ENCODE measurements at places on chromosomes 3 and 15.

DNA sequence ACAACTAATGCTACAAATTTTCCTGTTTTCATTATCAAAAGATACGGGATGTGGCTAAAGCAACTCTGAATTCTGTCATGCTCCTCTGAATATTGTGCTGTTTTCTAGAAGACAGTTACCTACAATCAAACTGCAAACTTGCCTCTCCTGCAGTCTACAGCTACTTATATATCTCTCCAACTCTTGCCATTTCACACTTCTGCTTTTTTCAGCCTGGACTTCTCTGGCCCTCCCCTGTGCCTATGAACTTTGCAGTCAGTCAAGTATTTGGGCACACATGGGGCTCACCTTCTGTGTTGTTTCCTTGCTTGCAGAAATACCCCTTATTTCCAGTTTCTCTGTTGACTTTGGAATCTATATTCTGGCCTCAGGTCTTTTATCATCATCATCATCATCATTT lies 575.6 kb downstream of the GRM7 start:
- no peaks in the 10 kb centered on the region for H3K27me3 ChIP-seq
- H3K36me3 ChIP-seq: no peaks in the 10 kb centered on the region
- H3K4me3 ChIP-seq: no peak overlapping the region
- no peak for DNase-seq

DNA sequence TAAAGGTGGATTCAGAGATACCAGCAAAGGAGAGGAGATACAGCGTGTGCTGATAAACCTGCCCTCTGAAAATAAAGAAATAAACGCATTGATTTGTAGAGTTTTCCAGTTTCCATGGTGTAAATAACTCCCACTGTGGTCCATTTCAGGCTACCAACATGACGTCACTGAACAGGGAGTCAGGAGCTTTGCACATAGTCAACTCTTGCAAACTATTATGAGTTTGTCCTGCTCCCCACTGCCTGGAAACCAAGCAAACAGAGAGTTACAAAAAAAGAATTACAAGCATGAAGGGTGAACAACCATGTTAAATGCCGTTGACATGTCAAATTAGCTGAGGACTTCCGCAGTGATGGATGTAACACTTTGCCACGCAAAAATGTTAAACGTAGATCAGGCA lies 70.4 kb upstream of the GATA2 start:
- H3K27me3 ChIP-seq: peaks cover 65% of the 10 kb centered on the region
- H3K4me1 ChIP-seq: no peaks in the 10 kb centered on the region
- no peak overlapping the region for H3K27ac ChIP-seq
- no peak overlapping the region for H3K4me3 ChIP-seq
- no peaks in the 10 kb centered on the region for H3K36me3 ChIP-seq

DNA sequence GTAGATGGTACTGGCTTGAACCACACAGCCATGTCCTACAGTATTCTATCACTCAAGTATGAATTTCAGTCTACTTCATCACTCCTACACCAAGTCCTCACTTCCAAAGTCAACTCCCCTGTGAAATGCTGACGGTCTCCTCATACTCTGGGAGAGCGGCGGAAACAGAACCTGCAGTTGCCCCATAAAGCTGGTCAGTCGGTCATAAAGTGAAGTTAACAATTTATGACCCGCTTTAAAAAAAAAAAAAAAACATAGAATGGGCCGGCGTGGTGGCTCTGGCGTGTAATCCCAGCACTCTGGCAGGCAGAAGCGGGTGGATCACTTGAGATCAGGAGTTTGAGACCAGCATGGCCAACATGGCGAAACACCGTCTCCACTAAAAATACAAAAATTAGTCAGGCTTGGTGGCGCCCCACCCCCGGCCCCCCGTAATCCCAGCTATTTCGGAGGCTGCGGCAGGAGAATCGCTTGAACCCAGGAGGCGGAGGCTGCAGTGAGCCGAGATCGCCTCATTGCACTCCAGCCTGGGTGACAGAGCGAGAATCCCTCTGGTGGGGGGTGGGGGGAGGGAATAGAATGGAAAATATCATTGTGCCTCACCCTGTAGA lies 2.1 kb downstream of the TRANK1 start:
- H3K27me3 ChIP-seq: no peaks in the 10 kb centered on the region
- no peak overlapping the region for H3K4me3 ChIP-seq
- no peak overlapping the region for H3K27ac ChIP-seq
- no peaks in the 10 kb centered on the region for H3K4me1 ChIP-seq
- no peaks in the 10 kb centered on the region for H3K36me3 ChIP-seq

GRCh38 chr3:29890801-29891200 lies 609.9 kb downstream of the RBMS3 start:
- peaks cover 10% of the 10 kb centered on the region for H3K4me1 ChIP-seq
- H3K27ac ChIP-seq: no peak overlapping the region
- no peak for DNase-seq
- H3K4me3 ChIP-seq: no peak overlapping the region
- no peaks in the 10 kb centered on the region for H3K27me3 ChIP-seq
- peaks cover 9% of the 10 kb centered on the region for H3K36me3 ChIP-seq

GRCh38 chr3:151446002-151446340 lies 14.9 kb downstream of the IGSF10 start:
- no peak for DNase-seq
- no peak overlapping the region for H3K27ac ChIP-seq
- peaks cover 20% of the 10 kb centered on the region for H3K27me3 ChIP-seq
- H3K4me3 ChIP-seq: no peak overlapping the region

- H3K4me1 ChIP-seq: peaks cover 12% of the 10 kb centered on the region
- peaks cover 6% of the 10 kb centered on the region for H3K36me3 ChIP-seq
- no peak overlapping the region for H3K4me3 ChIP-seq
- H3K27ac ChIP-seq: no peak overlapping the region
These were observed 303.1 kb downstream of the RPLP1 start for GRCh38 chr15:69755551-69756310.

DNA sequence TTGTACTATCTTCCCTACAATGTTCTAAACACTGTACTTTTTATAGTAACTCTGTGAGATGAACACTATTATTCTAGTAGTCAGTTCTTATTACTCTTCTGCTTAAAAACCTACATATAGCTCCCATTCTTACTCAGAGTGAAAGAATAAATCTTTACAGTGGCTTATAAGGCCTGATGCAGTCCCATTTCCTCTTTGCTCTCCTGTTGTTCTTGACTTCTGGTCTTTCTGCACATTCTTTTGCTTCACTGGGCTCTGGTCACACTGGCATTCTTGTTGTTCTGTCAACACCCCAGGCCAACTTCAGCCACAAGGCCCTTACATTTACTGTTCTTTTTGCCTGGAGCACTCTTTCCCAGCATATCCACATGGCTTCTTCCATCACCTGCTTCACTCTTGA lies 58.2 kb upstream of the TP63 start:
- peak overlapping the region; percentile 63 for H3K27ac ChIP-seq
- no peak overlapping the region for H3K4me3 ChIP-seq
- no peak for DNase-seq
- peaks cover 18% of the 10 kb centered on the region for H3K4me1 ChIP-seq

- no peak overlapping the region for H3K4me3 ChIP-seq
- H3K27me3 ChIP-seq: no peaks in the 10 kb centered on the region
- H3K4me1 ChIP-seq: no peaks in the 10 kb centered on the region
- no peak overlapping the region for H3K27ac ChIP-seq
- no peak for DNase-seq
These were observed 222.0 kb downstream of the MCTP2 start for GRCh38 chr15:94453227-94453988.

DNA sequence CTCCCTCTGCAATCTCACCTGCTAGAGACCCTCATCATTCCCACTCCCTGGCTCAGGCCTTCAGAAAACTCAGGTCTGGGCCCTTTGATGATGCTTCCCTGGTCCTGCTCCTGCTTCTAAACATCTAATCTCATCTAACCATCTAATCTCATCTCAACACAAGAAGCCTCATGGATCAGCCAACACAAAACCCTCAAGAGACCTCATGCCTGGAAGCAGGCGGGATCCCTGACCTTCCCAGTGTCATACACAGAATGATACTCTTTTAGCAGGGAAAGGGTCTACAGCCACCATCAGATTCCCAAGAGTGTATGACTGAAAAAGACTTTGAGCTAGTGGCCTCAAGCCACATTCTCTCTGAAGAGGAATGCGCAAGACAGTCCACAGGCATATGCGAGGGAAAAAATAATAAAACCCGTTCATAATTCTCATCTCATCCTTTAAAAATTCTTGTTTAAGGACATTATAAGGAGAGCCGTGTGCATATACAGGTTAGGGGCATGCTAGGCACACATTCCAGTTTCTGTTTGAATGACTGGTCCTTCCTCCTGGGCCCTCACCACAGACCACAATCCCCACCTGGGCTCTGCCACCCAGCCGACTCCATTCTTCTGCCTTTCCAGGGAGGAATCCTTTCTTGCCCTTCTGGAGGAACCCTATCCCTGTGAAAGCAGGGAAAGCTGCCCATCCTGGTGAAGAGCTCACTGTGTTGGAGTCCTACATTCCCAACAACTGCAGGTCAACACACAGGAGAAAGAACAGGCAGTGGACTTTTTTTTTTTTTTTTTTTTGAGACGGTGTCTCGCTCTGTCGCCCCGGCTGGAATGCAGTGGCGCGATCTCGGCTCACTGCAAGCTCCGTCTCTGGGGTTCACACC lies 2.2 kb downstream of the ZXDC start:
- peak; percentile 5 for DNase-seq
- peak overlapping the region; percentile 82 for H3K4me3 ChIP-seq
- no peaks in the 10 kb centered on the region for H3K27me3 ChIP-seq
- H3K27ac ChIP-seq: peak overlapping the region; percentile 4
- H3K4me1 ChIP-seq: peaks cover 38% of the 10 kb centered on the region

GRCh38 chr15:87579537-87579936 lies 677.0 kb downstream of the NTRK3 start:
- peaks cover 17% of the 10 kb centered on the region for H3K4me1 ChIP-seq
- H3K27ac ChIP-seq: no peak overlapping the region
- H3K27me3 ChIP-seq: no peaks in the 10 kb centered on the region

DNA sequence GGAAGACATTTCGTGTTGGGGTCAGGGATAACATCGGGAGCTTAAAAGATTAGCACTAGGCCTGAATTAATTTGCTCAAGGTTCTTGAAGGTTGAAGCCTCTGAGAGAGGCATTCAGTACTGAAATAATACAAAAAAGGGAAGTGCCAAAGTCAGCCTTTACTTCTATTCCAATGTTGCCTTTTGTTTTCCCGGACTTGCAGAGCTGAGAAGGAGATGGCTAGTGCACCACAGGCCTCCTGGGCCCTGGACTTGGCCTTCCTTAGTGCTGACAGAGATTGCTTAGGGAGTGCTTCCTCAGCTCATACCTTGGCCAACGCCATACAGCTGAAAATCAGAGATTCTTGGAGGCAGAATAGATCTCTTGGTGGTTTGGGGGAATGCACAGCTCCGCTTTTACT lies 333.6 kb upstream of the TBL1XR1 start:
- no peak overlapping the region for H3K4me3 ChIP-seq
- H3K27ac ChIP-seq: no peak overlapping the region
- DNase-seq: no peak
- no peaks in the 10 kb centered on the region for H3K27me3 ChIP-seq
- H3K4me1 ChIP-seq: peaks cover 10% of the 10 kb centered on the region
- no peaks in the 10 kb centered on the region for H3K36me3 ChIP-seq

- peaks cover 14% of the 10 kb centered on the region for H3K4me1 ChIP-seq
- peak; percentile 80 for DNase-seq
- H3K36me3 ChIP-seq: peaks cover 24% of the 10 kb centered on the region
- H3K4me3 ChIP-seq: no peak overlapping the region
These were observed 34.0 kb upstream of the RPP14 start for GRCh38 chr3:58271901-58272501.

DNA sequence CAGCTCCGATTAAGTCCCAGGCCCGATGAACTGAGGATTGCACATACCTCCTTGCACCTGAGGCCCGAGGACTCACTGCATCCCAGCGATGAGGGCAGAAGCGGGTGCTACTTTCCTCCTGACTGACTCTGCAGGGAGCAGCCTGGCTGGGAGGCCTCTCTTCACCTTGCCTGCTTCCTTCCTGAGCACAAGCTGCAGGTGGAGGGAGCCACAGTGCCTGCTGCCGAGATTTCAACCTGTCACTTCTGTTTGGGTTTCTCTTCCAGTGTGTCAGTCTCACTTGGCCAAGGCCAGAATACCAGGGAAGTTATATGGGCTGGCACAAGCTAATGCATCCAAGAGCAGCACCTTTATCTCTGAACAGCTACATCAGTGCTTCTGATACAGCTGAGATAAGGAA lies 185.4 kb downstream of the NTRK3 start:
- no peak overlapping the region for H3K27ac ChIP-seq
- H3K4me3 ChIP-seq: no peak overlapping the region
- no peak for DNase-seq
- H3K27me3 ChIP-seq: no peaks in the 10 kb centered on the region
- no peaks in the 10 kb centered on the region for H3K4me1 ChIP-seq

All from MCF 10A (cell line).